NCI-H2081 (cell line): ENCODE measurements at places on chromosomes 2 and 18.

GRCh38 chr2:102498414-102498813, 25.4 kb downstream of the SLC9A4 start:
- DNase-seq, result no peak

DNA sequence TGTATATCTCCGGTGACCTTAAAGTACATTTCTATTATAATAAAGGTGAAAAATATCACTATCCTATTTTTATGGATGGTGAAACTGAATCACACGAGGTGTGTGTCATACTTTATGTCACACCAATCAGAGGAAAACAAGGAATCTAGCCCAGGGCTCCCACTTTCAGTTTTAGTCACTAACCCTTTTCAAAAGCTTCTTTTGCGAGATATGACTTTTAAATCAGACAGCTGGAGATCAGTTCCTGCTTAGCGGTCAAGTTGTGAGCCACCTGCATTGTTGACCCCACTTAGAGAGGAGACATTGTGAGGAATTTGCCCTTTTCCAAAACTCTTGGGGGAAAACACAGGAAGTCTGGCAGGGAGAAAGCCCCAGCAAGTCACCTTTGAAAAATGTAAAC, 70.5 kb downstream of the CPS1 start:
- DNase-seq, result no peak

DNA sequence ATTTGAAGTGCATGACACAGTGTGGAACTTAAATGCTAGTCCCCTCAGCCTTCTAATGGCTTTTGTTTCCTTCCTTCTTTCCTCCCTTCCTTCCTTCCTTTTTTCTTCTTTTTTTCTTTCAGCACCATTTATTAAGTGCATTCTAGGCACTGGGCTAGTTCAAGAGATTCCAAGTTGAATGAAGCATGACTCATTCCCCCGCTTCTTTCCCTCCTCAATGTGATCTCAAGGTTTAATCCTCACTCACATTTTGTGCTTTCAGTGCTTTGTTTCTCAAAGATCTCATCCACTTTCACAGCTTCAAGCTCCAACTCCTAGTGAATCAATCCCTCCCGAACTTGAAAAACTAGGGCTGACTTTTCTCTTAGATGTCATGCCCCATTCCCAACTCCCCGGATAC, 90.1 kb downstream of the LBH start:
- no peak for DNase-seq

DNA sequence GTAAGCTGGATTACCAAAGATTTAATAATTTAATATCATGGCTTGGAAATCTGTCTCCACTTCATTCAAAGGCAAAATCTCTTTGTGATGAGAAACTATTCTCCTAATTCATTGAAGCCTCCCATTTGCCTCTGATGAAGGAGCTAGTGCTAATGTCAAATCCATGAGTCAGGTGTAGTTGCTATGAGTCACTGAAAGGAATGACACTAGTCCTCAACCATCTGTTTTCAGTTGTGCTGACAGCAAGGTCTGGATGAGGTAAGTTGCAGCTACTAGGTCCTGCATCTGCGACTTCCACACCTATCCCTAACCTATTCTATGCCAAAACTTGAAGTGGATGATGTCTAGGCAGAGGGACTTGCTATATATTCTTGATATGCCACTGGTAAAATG, 324.0 kb upstream of the UBE2E3 start:
- no peak for DNase-seq
